Aorta (tissue), 5 donors: ENCODE measurements at places on chromosomes 12 and 14. TPM values are rescaled to one million over a fixed set of nuclear protein-coding genes. Genes with fewer than 3 reads are reported as not detected.

Gene DAO
- total RNA-seq = not detected

Gene HOXC12
- 0.45 TPM for total RNA-seq

Gene CMTM5
- total RNA-seq = not detected

Gene RNASE7
- not detected for total RNA-seq

Gene OR6C2
- total RNA-seq = not detected

Gene MYO1H
- total RNA-seq = not detected

Gene GSG1
- not detected for total RNA-seq
